NCI-H2081 (cell line): ENCODE measurements at places on chromosomes 5 and 9.

DNA sequence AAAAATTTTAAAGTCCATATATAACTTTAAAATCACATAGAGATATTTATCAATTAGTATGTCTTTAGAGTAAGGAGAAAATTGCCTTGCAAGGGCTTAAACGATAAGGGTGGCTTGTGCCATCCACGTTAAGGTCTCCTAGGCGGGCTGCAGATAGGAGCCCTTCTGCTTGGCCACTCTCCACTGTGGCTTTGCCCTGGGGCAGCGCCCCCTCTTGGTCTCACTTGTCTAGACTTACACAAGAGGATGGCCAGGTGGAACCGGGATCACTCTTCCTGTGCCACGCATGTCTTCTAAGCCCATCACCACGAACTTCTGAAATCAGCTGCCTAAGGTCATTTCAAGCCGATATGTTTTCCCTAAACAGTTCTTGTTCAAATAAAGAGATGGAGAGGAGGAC lies 2.9 kb downstream of the FPGS start:
- peak; percentile 10 for DNase-seq

DNA sequence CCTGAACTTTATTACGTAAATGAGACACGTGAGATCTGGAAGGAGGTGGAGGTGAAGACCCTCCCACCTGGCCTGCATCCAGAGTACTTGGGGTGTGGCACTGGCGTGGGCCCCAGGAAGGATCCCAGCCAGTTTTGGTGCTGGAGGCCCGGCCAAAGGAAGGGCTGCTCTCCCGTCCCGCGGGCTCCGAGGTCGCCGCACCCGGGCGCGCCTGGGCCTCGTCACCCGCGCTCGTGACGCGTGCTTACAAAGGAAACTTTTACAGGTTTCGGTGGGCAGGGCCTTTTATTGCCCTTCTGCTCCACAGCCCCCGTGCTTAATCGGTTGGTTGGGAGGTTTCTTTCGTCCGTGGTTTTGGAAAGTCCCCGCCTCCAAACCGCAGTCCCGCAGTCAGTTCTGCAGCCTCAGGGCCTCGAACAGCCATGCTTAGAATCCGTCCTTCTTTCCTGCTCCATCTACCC lies 29.2 kb downstream of the CDKN2A start:
- no peak for DNase-seq

DNA sequence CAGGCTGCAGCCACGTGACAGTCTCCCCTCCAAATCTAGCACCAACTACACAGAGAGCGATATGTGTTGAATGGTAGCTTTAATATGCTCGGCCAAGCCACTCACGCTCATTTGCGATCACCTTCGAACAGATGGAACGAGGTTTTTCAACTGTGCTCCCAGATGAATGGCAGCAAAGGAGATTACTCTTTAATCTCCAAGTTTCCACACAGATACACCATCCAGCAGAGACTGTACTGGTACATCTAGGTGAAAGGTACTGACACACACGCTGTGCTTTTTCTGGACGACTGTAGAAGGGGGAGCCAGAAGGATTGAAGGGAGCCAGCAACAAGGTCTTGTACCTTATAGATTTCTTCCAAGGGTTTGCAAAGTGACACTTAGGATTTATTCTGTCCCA lies 263.9 kb downstream of the NR3C1 start:
- no peak for DNase-seq

- no peak for DNase-seq
Measured at GRCh38 chr9:106286249-106286648, 576.7 kb upstream of the ZNF462 start.

GRCh38 chr9:90065851-90066250 lies 461.0 kb downstream of the GADD45G start:
- no peak for DNase-seq

DNA sequence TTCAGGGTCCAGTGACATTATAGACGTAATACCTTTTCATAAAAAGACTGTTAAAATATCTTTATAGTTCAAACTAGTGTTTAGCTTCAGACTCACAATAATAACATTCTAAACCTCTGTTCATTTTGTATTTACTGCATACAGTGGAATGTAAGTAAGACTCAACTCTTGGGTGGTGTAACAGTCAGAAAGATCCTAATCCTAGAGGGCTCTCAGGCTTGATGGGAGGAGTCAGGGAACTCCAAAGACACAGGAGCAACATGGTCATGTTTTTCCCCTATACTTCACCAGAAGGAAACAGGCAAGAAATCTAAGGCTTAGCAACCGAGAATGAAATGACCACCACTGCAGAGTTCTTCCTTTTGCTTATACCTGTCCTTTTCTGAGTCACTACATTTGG lies 82.6 kb downstream of the MRPS27 start:
- no peak for DNase-seq

DNA sequence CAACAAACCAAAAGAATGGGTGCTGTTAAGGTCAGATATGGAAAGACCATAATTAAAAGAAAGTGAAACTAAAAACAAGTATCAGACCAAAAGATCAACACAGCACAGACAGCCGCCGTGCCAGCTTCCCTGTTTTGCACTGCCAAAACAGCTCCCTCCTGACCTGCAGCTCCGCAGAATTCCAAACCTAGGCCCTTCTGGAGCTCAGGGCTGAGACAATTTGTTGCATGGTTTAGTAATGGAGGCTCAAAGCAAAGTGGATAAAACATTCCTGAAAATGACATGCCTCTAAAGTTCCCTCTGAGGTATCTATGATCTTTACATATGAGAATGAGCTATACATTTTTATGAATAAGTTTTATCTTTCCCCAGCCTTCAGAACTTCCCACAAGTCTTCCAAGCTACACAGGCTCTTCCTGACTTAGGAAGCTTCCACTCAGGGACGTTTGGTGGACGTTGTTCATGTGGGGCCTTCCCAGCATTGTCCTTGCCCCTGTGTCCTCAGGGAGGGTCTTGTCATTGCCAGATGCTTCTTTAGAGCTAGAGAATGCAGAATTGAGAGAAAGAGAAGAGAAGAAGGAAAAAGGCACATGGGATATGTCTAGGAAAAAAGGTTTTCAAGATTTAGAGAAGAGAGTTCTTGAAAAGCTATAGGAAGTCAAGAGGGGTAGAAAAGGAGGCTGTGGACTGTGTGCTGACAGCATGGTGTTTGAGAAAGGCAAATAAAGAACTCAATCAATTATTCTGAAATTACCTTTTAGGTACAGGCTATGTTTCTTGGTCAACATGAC lies 28.4 kb upstream of the SSBP2 start:
- DNase-seq: no peak

DNA sequence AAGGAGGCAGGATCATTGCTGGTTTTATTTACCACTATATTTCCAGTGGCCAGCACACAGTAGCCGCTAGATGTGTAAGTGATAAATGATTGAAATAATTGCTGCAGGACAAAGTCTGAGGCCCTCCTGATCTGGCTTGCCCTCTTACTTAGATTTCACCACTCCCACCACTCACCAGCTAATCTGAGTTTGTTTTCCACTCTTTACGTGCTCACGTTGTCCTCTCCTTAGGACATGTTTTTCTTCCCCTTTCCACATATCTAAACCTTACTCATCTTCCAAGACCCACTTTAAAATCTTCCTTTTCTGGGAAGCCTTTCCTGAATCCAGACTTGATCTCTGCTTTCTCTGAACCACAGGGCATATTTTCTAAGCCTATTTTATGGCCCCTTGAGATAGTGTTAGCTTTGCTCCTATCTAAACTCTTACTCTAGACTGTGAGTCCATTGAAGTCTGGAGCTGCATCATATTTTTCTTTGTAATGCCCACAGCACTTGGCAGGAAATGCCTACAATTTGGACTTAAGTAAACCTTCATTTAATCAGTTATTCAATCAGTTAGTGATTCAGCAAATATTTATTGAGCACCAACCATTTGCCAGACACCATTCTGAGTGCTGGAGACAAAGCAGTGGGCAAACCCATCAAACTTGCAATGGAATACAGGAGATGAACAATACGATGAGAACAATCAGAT lies 2.4 kb downstream of the TLR4 start:
- peak; percentile 42 for DNase-seq
